CD8-positive, alpha-beta T cell (primary cell): ENCODE measurements at places on chromosomes 3 and 15.

GRCh38 chr3:106088304-106088703 lies 219.5 kb upstream of the CBLB start:
- DNase-seq = no peak

DNA sequence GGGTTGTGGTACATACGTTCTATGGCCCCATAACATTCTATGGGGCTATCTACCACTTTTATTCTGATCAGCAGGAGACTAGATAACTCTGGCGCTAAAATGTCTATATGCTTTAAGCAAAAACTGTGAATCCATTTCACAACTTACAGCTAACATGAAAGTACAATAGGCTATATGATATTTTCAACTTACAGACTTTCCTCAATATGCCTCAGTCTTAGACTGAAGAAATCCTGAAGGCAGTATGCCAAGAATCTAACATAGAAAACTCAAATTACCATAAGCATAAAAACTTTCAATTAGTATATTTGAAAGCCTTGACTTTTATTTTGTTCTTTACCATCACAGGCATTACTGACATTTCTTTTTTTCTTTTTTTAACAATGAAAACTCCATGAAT lies 81.4 kb downstream of the CBLB start:
- DNase-seq = no peak

DNA sequence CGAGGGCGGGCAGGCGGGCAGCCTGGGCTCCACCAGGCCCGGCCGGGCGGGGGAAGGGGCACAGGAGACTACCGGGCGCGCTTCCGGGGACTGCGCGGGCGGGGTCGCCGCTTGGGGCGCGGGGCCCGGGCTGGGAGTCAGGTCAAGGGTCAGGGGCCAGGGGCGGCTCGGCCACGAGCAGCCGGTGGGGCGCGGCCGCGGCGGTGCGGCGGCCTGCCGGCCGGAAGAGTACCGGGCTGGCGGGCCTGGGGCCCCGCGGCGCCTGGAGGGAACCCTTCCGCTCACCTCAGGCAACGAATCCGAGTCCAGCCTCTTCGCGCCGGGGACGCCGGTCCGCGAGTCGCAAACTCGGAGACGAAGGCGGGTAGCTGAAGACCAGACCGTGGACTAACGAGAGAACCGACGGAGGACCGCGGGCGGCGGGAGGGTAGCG lies 225 bp downstream of the RHOA start:
- DNase-seq = peak; percentile 71

DNA sequence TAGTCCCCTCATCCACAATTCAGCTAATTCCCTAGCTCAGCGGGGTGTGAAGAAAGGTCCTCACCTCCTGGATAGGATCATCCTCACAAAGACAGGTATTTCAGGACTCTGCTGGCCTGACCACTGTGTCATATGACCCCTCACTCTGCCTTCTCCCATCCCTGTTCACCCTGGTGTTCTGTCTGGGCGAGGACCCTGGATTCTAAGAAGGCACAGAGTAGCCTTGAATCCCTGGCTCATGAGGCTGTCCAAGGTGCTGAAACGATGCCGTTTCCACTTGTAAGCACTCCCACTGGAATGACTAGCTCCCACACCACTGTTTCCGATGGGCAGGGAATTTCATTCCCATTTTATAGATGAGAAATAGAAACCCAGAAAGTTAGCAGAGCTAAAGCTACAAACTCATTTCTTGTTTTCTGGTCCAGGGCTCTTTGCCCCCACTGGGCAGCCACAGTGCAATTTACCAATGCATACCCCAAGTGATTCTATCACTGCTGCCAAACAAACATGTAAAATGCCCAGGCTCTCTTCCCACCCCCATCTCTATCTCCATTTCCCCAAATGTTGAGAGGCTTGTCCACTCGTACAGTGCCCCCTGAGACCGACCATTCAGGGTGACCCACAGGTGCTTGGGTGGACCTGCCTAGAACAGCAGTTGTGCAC lies 83.2 kb downstream of the RAB11A start:
- no peak for DNase-seq

DNA sequence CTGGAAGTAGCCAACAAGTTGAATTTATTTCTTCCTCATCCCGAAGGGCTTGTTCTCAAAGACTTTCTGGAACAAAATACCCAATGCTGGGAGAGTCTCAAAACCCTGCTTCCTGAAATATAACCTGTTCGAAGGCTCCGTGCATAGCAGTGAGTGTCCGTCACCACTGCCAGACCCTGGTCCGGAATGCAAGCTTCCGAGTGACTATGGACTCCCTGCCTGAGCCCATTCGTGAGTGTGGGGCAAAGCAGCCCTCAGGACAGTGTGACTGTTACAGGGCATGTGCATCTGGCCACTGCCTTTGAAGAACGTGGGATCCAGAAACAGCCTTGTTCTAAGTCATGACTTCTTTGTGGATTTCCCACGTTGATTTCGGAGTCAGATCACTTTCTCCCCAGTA lies 214.5 kb upstream of the IGF1R start:
- no peak for DNase-seq

DNA sequence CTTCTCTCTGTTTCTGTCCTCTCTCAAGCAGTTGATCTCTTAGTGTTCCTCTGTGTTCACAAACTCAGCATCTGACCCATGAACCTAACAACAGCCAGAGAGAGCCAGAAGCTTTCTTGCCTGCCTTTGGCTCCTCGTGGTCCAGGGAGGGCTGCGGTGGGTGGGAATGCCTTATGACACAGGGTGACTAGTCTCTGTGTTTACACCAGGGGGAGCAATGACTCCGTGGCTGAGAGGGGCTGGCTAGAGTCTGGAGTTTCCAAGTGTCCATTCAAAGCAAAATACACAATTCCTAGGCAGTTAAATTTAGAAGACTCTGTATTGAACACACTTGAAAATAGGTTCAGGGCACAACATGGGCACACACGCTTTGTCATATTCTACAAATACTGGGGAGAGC lies 370.0 kb upstream of the FRG2C start:
- DNase-seq = no peak

- DNase-seq = peak; percentile 58
Observed at GRCh38 chr15:43903864-43904290, 77.1 kb downstream of the WDR76 start.

GRCh38 chr15:29471757-29472156 lies 202.1 kb upstream of the NSMCE3 start:
- no peak for DNase-seq

- no peak for DNase-seq
Observed at GRCh38 chr15:77454265-77454664, 33.6 kb downstream of the HMG20A start.
